ENCODE measurements at places on chromosomes 3 and 15.

- no peak for DNase-seq
These were observed 7.0 kb downstream of the SEMA6D start for GRCh38 chr15:47724346-47724745.

GRCh38 chr15:77854980-77855379, 222.3 kb upstream of the LINGO1 start:
- DNase-seq: no peak

DNA sequence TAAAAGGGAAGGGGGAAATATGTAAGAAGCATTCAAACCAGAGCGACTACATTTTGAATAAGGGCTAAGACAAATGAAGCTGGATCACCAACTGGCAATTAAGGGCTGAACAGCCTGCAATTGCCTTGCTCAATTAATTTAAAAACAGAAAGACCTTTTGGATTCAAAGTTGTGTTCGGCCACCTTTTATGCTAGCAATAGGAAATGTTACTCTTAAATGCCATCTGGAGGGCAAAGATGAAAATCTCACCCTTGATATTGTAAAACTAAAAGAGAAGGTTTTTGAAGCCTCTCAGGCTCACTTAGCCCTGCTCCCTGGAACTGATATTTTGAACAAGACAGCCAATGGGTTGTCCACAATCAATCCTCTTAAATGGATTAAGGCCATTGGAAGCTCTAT, 44.2 kb downstream of the ACAD9 start:
- no peak for DNase-seq

GRCh38 chr3:129122412-129123011, 908 bp upstream of the RAB43 start:
- no peak for DNase-seq

GRCh38 chr3:186453531-186453930, 90.6 kb downstream of the CRYGS start:
- DNase-seq: no peak

DNA sequence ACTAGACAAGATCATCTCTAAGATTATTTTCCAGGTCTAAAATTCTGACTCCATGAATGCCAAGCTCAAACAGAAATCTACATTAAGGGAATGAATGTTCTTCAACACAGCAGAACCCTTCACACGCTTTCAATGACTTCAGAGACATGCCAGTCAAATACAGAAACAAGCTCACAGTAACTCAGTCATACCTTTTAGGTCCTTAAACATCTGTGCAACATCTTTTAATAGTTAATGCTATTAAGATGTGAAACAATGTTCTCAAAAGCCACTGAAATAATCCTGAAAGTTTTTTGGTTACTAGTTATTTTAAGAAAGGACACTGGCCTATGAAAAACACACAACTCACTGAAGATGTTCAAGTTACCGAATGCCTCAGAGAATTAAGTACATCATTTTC, 2.5 kb downstream of the DLG1 start:
- DNase-seq: no peak

DNA sequence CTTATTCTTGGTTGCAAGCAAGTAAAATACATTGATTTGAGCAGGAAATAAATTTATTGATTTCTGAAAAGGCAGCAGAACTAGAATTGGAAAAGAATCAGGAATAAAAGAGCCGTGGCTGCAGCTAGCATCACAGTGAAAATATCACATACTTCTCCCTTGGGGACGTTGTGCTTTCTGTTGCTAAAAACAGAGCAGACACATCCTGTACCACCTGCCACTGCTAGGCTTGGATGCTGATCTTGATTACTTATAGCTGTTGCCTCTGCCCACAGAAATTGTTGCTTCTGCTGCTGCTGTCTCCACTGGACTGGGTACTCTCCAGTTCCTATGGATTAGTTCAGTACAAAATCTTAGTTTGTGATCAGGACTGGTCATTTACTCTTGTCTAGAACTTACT, 283.8 kb downstream of the C3orf38 start:
- DNase-seq: no peak

DNA sequence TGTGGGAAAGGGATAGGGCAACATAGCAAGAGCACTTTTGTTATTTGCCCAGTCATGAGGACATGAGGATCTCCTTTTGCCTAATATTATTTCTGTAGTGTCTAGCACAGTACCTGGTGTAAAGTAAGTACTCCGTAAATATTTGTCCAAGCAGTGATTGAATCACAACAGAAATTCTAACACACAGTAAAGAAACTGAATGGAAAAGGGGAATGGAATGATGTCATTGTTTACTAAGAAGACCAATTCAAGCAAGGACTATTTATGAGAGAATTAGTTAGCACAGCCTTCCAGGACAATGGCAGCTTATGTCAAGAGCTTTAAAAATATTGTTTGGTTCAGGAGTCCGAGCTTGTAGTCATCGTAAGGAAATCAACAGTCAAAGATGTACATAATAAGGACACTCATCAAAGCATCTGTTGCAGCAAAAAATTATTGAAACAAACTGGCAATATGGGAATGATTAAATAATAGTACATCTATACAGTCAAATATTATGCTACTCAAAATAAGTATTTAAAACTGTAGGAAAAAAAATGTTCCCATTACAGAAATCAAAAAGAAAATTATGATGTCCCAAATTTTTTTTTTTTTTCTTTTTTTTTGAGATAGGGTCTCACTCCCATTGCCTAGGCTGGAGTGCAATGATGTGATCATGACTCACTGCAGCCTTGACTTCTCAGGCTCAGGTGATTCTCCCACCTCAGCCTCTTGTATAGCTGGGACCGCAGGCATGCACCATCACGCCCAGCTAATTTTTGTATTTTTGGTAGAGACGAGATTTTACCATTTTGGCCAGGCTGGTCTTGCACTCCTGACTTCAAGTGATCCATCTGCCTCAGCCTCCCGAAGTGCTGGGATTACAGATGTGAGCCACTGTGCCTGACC, 17.9 kb downstream of the CAPN7 start:
- no peak for DNase-seq

GRCh38 chr3:195020185-195020584, 250.8 kb downstream of the XXYLT1 start:
- no peak for DNase-seq

DNA sequence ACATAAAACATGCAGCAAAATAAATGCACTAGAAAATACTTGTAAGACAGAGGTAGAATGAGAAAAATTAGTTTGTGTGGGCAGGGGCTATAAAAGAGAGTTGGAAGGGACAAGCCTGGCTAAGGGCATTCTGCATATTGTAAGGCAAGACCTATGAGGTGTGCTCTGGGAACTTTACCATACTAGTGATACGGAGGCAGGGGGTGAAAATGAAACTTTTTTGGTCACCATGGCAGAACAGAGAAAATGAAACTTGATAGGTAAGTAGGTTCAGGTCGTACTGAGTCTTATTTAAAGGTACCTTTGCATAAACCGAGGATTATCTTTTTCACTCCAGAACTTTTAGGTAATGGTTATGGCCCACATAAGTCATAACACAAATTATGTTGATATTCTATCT, 74.7 kb upstream of the ACKR4 start:
- no peak for DNase-seq

GRCh38 chr15:61299075-61299763, 70.1 kb upstream of the RORA start:
- DNase-seq: no peak

- no peak for DNase-seq
These were observed 15.6 kb downstream of the CPA3 start for GRCh38 chr3:148880681-148881080.

DNA sequence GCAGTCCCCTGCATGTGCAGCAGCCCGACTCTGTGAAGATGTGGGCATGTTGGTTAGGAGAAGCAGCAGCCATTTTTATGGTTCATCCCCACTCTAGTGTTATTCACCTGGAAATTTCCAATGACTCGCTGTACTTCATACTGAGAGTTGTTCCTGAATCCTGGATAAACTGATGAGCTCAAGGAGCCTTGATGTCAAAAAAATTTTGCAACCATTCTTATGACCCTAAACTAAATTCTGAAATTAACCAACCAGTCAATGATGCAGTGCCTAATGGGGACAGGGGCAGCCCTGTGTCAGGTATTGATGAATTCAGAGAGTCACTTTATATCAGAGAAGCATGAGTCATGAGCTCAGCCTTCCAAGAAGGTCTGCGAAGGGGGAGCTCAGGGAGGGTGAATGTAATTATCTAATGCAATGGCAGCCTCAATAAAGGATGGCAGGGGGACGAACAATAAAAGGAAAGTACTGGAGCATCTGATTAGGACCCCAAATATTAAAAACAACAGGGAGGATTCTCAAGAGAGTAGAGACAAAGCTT, 108.4 kb upstream of the VEPH1 start:
- DNase-seq: no peak

DNA sequence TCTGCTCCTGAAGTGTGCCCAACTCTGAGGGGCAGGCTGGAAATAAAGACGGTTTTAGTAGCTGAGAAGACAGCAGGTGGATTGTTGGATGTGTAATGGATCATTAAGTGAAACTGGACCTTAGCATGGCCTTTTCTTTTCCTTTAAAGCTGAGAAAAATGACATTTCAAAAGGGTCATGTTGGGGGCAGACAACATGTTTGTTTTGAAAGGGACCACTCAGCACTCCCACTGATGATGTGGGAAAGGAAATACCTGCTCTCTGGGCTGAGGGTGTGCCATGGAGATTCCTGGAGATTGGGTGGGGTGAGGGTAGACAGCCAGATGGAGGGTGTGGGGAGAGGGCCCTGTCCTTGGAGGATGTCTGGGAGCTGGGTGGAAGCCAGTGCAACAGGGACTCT, 38.4 kb downstream of the ANAPC13 start:
- DNase-seq: no peak

DNA sequence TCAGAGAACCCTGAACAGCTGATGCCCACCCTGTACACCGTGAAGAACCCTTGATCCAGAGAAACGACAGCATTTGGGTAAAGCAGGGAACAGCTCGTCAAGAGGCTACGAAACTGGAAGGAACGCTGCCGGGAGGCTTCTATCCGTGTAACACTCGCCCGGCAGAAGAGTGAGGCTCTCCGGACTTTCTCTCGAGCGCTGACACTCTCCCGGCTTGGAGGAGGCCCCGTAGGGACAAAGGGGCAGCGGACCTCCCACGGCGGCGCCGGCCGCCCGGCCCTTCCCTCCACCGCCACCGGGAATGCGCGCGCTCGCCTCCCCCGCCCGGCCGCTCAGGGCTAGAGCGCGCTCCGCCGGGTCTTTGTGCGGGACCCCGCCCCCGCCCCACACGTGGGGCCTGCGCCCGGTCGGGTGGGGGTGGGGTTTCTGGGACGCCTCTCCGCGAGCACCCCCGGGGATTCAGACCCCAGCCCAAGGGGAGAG, 1.7 kb downstream of the HYAL2 start:
- no peak for DNase-seq

- DNase-seq: no peak
These were observed 602.2 kb downstream of the FOXP1 start for GRCh38 chr3:70981231-70981880.

GRCh38 chr15:50235794-50236193, 29.7 kb downstream of the HDC start:
- DNase-seq: no peak

- DNase-seq: no peak
These were observed 305.8 kb upstream of the THBS1 start for GRCh38 chr15:39275066-39275465.

DNA sequence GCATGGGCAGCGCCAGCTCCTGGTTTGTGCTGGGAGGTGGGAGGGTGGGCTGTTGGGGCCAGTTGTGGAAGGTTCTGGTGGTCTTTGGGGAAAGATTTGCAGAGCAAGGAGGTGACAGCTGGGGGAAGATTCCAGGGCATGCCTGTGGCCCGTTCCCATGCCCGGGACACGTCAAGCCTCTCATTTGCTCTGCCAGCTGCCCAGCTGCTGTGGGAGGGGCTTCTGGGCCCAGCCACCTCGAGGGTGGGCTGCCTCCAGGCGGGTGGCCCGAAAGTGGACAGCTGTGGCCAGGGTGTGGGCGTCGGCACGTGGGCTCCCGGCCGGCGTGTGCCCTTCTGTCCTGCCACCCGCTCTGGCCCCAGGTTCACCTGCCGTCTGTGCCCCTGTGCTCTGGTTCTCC, 17.2 kb downstream of the PLXNA1 start:
- no peak for DNase-seq

- DNase-seq: no peak
These were observed 57.3 kb downstream of the THRB start for GRCh38 chr3:24437326-24437725.

DNA sequence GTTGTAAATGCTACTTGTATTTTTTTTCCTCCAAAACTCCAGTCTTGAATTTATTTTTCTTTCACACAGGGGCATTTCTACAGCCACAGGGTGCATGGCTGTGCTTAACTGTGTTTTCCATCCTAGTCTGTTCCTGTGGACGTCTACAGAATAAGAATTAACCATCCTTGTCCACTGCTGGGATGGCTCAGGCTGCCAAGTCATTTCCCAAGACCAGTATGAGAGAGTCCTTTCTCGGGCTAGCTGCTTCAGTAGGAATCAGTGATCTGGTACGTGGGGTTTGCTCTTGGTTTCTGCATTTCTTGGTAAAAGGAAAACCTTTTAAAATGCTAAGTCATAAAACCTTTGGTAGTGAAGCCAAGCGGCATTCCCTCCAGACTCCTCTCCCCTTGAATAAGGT, 29.8 kb downstream of the CHDH start:
- no peak for DNase-seq

DNA sequence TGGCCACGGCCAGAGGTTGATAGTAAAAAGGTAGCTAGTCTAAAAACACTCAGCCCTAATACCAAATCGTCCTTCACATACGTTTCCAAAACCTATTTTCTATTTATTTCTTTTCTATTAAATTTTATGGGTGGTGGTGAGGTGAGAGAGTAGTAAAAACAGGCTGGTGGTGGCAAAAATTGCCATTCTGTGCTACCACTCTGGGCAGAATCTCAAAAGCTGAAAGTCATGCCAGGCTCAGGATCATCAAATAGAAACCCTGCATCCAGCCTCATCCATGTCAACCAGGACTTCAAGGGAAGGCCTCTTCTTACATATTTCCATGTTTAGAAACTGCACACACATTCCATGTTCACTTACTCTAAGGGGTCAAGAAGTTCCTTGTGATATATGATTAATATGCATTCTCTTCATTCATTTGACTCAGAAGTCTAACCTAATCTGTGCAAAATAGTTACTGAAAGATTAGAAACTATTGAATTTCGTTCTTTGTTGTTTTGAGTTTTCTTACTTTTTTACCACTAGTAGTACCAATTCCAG, 153.1 kb downstream of the TNIK start:
- no peak for DNase-seq

DNA sequence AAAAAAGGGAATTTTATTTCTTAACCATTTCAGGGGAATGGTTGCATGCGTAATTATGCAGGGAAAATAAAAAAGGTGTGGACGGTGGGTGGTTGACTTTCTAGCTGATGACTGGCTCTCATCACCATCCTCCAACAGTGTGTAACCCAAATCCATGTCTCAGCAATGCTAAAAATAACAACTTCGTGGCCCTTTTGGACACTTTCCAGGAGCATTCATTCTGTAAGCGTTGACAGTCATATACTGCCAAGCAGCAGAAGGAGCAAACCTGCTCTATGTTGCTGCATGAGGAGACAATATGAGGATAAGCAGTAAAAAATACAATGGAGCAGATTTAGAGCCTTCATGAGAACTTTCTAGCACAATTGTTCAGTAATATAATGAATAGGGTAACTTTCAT, 189.1 kb downstream of the ANXA2 start:
- DNase-seq: no peak
